ENCODE measurements at places on chromosomes 2 and 18.

DNA sequence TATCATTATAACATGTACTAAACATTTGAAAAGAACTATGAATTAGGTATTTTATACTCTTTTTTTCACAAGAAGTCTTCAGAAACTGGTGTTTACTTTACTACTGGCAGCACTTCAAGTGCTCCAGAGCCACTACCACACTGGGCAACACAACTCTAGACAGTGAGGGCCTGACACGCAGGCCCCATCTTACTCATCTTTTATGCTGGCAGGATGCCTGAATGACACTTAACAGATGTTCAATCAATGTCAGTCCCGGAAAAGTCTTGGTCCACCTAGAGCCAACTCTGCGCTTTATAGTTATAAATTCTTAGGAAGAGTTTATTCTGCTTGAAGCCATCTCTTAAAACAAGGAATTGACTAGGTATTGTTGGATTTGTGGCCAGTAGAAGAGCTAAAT is 8.7 kb upstream of the WIPF1 start:
- no peak for DNase-seq

- DNase-seq = no peak
These were observed 56.1 kb downstream of the TNP1 start for GRCh38 chr2:216803791-216804190.

DNA sequence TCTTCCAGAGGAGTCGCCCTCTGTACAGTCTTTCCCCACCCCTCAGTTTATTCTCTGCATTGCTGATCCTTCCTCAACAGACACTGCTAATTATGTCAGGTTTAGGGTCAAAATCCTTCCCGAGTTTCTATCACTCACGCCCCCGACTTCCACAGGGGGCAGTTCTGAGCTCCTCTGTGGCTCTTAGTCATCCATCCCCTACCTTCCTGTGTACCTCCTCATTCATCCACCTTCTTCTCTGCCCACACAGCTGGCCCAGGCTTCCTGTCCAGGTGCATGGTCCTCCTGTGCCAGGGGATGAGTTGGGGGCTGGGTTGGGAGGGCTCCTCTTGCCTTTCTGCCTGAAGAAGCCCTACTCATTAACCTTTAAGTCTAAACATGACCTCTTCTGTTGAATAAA is 202.9 kb downstream of the ARL4C start:
- DNase-seq = no peak

DNA sequence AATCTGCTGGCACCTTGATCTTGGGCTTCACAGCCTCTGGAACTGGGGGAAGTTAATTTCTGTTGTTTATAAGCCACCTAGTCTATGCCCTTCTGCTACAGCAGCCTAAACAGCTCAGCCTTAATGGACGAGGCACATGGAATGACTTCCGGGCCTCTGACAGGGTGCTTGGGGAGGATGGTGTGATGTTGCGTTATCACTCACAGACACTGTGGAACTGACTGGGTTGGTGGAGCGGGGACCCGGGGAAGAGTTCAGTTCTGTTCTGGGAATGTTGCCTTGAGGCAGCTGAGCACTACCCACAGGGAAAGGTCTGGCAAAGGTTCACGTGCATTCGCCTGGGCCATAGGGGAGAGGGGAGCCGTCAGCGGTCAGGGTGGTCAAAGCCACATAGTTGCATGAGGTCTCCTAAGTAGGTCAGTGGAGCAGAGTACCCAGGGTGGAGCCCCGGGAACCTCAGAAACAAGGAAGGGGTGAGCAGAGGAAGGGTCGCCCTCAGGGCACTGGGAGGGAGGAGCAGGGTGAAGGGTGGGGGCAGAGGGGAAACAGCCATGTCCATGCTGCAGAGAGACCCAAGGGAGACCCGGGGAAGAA is 36.2 kb downstream of the LRRFIP1 start:
- DNase-seq = no peak

Measured in naive B cell (primary cell).